ENCODE measurements at places on chromosomes 2 and 18.

- no peak for DNase-seq
These were observed 94.7 kb upstream of the BCL11A start for GRCh38 chr2:60648191-60648590.

GRCh38 chr18:78241535-78242253 lies 737.9 kb upstream of the SALL3 start:
- DNase-seq: peak; percentile 59

DNA sequence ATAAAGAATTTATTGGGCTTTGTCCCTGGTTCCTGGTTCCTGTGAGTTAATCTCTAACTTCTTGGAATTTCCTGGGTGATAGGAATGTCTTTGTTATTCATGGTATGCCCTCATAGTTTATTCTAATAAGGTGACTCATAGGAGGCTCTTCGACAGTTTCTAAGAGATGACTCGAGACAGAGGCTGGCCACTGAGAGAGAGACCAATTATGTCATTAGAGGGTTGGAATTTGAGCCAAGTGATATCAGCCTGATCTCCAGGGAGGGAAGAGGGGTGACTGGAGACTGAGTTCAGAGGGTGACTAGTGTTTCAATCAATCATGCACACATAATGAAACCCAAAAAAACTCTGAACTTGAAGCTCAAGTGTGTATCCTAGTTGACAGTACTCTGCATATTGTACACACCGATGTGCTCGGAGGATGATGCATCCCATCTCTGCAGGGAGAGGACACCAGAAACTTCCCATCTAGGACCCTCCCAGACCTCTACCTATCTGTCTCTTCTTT lies 185.7 kb downstream of the MTCL1 start:
- peak; percentile 86 for DNase-seq

- DNase-seq: no peak
These were observed 283.1 kb downstream of the ZNF407 start for GRCh38 chr18:74880706-74881278.

DNA sequence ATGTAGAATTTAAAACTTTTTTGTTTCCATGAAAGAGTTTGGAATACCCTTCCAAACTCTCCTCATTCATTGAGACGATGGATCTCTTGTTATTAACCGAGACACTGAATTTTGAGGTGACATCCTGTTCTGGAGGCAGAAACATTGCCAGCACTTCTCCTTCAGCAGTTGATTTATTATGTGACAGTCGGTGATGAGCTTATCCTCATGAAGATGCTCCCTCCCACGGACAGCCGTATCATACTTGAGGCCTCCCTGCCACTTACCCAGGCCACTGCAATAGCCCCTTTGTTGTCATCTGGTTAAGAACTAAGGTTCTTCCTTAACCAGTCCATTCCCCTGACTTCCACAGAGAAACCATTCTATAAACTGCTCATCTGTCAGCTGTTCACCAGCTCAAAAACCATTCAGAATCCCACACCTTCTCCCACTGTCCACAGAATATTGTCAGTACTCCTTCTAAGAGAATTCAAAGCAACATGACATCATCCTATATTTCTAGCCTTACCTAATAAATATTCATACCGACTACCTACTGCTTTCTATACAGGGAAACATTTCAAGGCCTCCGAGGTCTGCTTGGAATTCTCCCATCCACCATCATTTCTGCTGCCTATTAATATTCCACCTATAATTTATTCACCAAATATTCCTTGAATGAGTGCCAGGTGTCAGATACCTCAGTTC lies 139.0 kb upstream of the TRIB2 start:
- no peak for DNase-seq

GRCh38 chr2:168939061-168939460 lies 38.0 kb downstream of the G6PC2 start:
- DNase-seq: no peak

GRCh38 chr18:46567196-46567595 lies 89.8 kb downstream of the LOXHD1 start:
- no peak for DNase-seq

DNA sequence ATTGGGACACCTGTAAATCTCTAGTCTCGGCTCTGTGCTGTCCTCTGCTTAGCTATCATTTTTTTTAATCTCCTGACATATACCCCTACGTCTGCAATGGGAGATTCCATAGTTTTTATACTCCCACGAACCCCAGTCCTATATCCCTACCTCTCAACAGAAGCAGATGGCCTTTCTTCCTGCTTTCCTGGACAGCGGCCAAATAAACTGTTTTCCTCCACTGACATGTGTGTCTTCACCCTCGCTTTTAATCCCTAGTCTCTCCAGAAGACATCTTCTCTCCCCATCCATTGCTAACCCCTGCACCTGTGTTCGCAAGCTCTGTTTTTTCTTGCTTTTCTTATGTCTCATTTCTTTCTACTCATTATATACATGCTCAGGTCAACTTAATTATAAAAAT lies 395.4 kb downstream of the EPHA4 start:
- DNase-seq: no peak

- DNase-seq: peak; percentile 31
These were observed 143.3 kb upstream of the KLHL29 start for GRCh38 chr2:23241611-23242245.

DNA sequence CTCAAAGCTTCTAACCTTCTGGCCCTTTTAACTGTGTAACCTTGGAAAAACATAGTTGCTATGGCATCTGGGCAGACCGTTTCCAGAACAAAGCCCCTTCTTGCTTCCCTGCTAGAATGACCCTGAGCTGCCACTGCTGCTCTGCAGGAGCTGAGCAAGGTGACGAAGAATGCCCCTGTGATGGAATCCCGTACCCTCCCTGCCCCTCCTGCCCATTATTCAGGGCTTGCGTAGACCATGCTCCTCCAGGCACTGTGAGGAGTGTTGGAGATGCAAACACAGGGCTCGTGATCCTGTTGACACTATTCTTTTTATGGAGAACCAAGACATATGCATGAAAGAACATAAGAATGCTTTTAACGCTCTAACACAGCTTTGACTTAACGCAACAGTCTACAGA lies 191.1 kb downstream of the CDH2 start:
- DNase-seq: no peak

- no peak for DNase-seq
These were observed 19.8 kb downstream of the SMAD7 start for GRCh38 chr18:48930926-48931325.

DNA sequence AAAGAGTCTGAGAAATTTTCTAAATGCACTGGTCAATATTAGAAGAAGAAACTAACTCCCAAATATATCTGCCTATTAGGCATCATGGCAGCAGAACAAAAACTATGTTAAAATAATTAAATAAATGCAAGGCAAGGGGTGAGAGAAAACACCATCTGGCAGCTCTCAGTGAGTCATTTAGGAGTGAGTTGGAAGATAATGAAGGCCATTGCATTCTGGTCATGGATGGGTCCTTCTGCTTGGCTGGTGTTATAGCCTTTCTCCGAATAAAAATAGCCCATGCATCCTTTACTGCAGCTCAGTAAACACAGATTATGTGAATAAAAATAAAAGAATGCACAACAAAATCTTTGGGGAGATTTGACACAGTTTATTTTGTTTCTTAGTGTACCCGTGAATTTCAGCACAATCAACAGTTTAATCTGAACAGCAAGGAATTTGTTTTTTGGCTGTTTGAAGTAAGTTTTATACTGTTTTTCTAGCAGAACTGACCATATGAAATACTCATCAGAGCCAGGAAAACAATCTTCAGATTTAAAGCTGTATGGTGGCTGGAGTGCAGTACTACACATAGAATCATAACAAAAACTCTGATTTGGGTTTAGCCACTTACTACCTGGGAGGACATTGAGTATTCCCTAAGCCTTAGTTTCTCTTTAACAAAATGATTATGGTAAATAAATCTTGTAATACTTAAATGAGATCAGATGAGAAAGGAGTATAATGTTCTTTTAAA lies 225.1 kb upstream of the ITGA4 start:
- no peak for DNase-seq

GRCh38 chr18:58455314-58456188 lies 173.3 kb downstream of the ALPK2 start:
- no peak for DNase-seq

DNA sequence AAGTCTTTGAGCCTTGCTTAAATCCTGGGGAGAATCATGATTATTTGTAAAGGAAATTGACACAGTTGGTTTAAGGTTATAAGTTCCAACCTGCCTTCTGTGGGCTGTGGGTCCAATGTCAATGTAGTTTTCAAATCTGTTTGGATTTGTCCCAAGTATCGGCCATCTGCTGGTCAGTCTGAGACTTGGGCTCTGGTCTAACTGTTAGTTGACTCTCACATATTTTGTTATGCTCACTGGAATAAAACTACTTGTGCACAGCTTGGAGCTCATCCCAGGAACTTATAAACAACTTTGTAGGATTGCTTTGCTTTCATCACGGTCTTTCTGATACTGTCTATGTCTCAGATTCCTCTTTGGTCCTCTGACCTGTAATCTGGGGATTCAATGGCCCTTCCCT lies 1026.2 kb upstream of the ZEB2 start:
- DNase-seq: no peak

DNA sequence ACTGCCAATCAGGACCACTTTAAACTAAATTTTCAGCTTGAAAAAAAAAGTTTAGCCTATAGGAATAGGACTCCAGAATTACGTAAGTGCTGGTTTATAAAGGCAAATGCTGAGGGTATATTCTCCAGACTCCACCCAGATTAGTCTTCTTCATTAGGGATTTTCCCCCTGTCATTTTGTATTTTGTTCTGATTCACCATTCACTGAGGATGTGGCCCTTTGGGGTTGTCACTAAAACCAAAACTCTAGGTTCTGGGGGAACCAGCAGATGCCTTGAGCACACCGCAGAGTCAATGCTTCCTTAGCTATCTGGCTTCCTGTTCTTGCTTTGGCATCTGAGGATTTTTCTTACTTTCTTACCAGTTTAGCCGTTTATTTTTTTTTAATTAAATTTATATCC lies 10.5 kb downstream of the SCYGR4 start:
- DNase-seq: no peak

DNA sequence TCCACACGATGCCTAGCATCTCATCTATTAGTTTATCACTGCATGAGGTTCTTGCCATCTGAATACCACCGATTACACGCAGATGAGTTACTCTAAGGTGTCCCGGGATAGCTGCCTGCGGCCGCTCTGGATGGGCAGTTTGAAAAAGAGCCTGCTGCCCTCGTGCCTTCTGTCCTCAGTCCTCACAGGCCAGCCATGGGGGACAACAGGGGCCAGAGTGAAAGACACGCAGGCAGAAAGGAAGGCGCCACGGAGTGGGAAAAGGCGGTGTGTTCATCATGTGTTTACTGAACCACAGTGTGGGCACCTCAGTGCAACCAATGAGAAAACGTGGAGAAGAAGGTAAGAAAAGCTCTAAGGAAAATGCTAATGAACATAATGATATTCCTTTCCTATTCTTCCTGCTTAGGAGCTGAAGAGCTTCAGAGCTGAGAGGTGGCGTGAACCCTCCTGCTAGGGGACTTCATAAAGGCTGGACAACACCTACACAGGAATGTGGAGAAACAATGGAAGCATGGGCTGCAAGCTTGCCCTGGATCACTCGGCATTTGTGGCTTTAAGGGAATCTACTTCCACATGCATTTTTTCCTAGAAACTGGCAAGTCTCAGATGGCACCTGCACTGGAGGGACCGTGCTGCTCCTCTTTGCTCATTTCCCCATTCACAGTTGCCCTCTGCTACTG lies 50.9 kb downstream of the CABYR start:
- DNase-seq: peak; percentile 14

DNA sequence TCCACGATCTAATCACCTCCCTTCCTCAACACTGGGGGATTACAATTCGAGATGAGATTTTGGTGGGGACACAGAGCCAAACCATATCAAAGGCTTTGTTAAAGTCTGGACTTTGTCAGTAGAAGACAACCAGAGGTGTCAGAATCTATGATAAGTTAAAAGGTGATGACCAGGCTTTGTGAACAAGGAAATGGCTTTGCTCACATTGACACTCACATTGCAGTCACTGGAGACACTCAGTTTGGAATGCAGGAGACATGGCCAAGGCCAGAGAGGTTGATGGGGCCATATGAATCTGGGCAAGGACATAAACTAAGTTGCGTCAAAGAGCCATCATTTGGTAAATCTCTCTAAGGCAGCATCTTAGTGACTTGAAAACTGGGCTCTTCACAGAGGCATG lies 678.2 kb upstream of the FSHR start:
- peak; percentile 4 for DNase-seq

- no peak for DNase-seq
These were observed 169.7 kb downstream of the CDCA7 start for GRCh38 chr2:173524256-173524955.

GRCh38 chr2:222771832-222772231 lies 89.0 kb upstream of the ACSL3 start:
- no peak for DNase-seq

- DNase-seq: no peak
These were observed 222.6 kb upstream of the SPRED2 start for GRCh38 chr2:65655000-65655399.

- DNase-seq: no peak
These were observed 300.1 kb downstream of the NDUFA10 start for GRCh38 chr2:239724851-239725550.

- DNase-seq: peak; percentile 87
These were observed 6.6 kb upstream of the OXER1 start for GRCh38 chr2:42770288-42771131.

GRCh38 chr2:14756981-14757657 lies 124.6 kb downstream of the LRATD1 start:
- no peak for DNase-seq

DNA sequence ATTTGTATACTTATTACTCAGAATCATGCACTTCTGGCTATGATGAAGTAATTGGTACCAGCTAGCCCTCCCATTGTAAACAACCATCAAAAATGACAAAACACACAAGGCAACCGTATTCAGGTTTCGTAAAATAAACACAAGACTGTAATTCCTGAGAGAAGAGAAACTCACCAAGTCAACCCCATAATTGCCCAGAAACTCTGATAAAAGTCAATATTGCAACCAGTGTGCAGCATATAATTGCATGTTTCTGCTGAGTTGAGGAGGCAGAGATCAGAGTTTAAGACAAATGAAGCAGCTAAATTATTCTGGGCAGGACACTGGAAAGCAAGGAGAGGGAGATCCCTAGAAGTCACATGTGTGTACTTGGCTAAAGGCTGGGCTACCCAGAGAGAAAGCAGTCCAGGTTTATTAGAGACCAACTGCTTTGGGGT lies 90.3 kb downstream of the ROCK2 start:
- DNase-seq: no peak

DNA sequence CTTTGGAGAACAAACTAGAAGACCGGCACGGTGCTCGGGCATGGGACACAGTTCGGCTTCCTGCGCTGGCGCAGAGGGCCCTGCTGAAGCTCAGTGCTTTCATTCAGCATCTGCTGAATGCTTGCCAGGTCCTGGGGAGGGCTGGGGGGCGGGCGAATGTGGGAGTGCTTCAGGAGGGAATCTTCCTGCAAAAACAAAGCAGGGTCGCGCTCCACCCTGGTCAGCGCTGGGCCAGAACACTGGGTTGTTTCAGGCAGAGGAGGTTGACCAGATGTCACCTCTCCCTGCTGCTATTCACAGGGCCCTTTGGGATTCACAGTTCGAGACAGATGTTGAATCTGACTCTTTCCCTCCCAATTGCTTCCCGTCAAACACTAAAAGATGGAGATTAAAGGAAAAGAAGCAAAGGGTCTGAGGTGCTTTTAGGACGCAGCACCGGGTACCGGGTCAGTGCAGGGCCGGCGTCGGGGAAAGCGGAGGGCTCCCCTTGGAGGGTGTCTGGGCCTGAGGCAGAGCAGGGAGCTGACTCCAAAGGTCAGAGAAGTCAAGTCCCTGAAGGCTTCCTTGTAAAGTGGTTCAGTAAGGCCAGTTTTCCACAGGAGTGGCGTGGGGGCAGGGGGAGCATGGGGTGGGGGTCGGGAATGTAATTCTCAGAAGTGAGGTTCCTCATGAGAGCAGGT lies 82.1 kb upstream of the PXDN start:
- peak; percentile 16 for DNase-seq

- no peak for DNase-seq
These were observed 67.4 kb upstream of the PNPT1 start for GRCh38 chr2:55761024-55761423.
